ENCODE measurements at places on chromosomes 5 and 9.

GRCh38 chr5:127351418-127351817, 60.8 kb downstream of the MEGF10 start:
- no peak for DNase-seq

- peak; percentile 87 for DNase-seq
These were observed 809 bp downstream of the HNRNPAB start for GRCh38 chr5:178204935-178205748.

DNA sequence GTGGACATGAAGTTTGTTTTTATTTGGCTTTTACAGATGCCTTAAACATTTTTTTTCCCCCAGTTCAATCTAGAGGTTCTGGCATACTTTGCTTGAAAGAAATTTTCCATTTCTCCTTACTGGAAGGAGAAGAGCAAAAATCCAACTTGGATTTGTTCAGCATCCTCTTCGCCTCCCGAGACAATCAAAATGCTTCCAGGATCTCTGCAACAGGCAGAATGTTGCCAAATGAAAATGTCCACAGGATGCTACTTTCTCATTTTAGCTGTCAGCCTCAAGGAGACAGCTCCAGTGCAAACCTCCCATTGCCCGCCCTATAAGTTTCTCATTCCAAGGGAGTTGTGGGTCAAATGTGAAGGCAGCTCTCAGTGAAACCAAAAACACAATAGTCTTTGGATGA, 1972.1 kb downstream of the MAT2B start:
- DNase-seq = no peak

- no peak for DNase-seq
These were observed 11.2 kb downstream of the MVB12B start for GRCh38 chr9:126337729-126338372.

GRCh38 chr5:102211165-102211564, 84.9 kb downstream of the SLCO4C1 start:
- no peak for DNase-seq

Data from activated naive CD4-positive, alpha-beta T cell treated with anti-CD3 and anti-CD28 coated beads, Interleukin-2, amount 10 ng/mL, durations not matched to agents 7 days and 5 days (primary cell).